ENCODE measurements at places on chromosomes 1 and 21.

DNA sequence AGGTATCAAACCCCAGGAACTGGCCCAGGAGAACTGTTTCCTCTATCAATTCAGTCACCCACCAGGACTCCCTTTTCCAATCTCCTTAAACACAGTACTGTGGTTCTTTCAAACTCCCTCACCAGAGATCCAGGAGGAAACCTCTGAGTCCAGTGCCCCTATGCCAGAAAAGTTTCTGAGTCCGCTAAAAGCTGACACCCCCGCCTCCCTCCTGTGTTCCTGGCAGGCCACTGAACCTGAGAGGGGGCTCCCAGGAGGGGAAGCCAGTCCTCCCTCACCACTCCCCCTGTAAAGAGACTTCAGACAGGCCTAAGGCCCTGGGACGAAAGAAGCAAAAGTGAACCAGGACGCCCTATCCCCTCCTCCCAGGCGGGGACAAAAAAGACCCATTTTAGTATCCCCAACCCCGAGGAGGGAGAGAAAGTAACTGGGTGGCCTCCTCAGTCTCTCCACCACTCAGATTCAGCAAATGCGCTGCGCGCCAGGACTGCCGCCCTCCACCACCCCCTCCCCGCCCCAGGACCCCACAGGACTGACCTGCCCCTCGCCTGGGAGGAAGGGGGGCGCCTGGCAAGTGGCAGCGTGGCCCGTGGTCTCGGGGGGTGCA is 624 bp downstream of the SLC41A1 start:
- no peak for DNase-seq

DNA sequence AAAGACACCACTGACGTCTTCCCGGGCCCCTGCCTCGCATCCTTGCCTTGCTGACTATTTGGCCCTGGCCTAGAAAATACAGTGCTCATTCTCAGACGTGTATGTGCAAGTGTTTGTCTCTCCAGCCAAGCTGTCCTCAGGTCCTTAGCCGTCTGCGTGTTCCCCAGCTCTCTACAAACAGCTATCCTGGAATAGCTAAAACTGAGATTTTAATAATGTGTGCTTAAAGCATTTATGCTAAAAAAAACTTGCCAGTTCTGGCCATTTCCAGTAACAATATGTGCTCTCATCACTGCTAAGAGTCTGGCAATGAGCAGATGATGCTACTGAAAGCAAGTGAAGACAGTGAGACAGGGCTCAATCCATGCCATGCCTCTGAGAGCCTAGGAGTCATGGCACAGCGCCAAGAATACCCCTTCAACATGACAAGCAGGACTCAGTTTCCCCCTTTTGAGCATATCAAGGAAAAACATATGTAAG is 55.7 kb downstream of the IRF2BP2 start:
- DNase-seq: peak; percentile 67

DNA sequence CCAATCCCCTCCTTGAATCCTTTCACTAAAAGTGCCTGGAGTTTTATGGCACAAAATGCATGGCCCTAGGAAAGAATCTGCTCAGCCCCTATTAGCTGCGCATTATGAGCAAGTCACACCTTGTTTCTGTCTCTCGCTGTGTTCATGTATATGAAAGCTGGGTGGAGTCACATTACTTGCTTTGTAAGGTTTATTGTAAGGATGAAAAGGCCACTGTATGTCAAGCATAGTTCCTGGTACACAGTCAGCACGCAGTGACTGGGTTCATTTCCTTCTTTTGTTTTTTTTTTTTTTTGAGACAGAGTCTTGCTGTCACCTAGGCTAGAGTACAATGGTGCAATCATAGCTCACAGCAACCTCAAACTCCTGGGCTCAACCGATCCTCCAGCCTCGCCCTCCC is 6.7 kb upstream of the SLC9A1 start:
- no peak for DNase-seq

DNA sequence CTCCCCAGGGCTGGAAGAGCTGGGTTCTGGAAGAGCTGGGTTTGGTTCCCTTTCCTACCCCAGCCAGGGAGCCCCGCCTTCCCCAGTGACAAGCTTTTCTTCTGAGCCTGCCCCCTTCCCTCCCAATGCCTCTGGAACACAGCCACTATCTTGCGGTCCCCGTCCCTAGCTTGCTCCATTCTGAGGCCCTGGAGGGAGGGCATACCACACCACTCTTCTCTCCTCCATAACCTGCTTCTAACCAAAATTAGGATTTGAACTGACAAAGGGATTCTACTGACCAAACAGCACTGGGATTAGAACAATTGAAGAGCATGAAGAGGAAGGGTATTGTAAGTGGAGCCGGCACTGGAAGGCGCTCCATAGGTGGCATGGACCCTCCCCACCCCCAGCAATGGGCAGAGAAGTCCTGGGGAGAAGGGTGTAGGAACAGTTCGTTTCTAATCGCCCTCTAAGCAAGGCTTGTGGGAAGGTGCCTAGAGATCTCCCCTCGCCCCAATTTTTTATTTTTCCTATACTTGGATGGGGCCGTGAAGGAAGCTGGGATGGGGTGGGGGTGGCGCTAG is 690 bp downstream of the C1orf216 start:
- DNase-seq: no peak

DNA sequence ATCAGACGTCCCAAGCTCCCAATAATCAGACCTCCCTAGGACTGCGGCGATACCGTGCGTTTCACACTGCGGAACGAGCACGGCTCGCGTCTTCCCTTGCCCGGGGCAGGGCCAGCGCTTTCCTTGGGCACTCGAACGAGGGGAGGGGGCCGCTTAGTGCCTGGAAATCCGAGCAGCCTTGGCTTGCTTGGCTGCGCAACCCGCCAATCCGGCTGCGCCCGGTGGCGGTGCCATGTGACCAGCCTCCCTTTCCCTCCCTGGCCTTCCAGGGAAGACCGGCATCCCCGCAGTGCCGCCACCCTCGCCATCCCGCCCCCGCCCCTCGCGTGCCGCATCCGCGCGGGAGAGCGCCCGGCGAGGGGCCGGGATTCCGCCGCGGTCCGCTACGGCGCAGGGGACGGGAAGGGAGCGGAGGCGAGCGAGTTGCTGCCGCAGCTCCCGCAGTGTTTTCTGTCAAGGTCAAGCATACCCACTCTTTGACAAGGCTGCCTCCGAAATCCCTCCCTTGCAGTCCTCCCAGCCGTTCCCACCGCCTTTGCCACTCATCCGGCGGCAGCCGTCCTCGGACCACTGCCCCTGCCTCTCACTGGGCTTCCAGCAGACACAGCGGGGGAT is 8.3 kb upstream of the RNF19B start:
- no peak for DNase-seq
